ENCODE measurements at places on chromosomes 7 and 10.
A peak's percentile ranks its signal among the peaks of the same experiment; 100 is the strongest.

DNA sequence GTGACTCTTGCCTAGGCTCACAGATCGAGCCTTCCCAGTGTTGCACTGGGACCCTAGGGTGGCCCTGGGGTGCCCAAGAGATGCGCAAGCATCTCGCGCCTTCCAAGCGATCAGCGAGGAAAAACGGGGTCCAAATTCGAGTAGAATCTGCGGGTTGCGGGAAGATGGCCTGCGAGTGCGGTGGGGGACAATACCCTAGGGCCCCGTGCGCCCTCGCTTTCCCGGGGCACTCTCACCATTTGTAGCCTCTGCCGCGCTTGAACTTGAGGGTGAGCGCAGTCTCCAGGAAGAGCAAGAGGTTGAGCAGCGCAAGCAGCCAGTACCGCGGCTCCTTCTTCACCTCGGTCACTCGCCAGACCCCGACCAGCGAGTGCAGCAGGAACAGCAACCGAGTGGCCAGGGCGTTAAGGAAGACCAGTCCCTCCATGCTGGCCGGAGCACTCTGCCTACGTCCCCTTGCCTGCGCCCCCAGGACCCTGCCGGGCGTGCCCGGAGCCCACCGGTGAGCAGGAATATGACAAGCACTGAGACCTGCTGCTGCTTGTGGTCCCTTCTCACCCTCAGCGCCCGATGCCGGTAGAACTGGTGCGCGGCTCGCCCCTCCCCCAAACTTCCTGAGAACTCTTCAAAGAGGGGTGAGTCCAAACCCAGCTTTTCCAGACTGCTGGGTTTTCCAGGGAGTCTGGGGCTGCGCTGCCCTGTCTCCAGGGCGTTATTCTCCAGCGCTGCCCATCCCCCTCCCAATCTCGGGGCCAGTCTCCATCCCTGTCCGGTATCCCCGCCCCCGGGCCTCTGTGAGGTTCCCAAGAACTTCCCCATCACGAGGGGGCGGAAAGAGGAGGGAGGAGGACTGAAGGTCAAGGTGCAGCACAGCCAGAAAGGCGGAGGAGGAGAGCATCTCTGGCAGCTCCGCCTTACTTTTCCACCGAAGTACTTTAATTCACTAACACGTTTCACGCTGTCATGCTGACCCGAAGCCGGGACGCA, at the start of gene TMEM26:
Gene TMEM26 (minus strand): TSS at position 727 of the 987 bp plus-strand sequence. CDS start 300 bp downstream, at position 427.
- no peak for DNase-seq

- peak; percentile 56 for DNase-seq
Observed at GRCh38 chr7:155003092-155003375, at the start of gene PAXIP1. PAXIP1 (minus strand) TSS chr7:155003124; CDS start chr7:155002929, 195 bp downstream.

DNA sequence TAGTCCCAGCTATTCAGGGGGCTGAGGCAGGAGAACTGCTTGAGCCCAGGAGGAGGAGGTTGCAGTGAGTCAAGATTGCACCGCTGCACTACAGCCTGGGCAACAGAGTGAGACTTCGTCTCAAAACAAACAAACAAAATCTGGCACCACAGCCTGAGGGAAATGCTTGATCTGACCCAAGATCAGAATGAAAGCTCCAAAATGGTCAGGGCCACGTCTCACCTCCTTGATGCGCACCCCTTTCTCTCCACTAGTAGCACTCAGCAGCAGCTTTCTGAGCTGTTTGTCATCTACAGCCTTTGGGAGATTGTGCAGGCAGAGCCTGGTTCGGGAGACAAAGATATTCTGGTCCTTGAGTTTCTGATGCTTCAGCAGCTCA, 22.7 kb downstream of the RBM28 start:
- DNase-seq: no peak

- DNase-seq: no peak
Observed at GRCh38 chr10:130810856-130811255, 500.7 kb downstream of the TCERG1L start.

DNA sequence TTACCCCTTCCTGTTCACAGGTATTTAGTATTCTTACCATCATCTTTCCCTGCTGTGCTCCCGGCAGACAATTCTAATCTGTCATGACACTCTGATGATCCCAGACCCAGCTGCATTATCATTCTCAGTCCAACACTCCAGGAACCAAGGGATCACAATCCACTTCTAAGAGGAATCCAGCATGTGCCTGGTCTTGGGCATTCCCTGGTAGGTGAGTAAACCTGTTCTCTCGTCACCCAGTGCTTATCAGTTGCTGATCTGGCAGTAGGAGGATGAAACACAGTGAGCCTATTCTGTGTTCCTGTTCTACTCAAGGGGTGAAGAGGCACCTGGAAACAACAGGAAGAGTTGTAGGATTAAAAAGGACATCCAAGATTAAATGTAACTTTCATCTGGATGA, 1.3 kb upstream of the DMBT1 start:
- DNase-seq: no peak

- DNase-seq: no peak
Observed at GRCh38 chr7:38123494-38123893, 54.6 kb upstream of the STARD3NL start.

DNA sequence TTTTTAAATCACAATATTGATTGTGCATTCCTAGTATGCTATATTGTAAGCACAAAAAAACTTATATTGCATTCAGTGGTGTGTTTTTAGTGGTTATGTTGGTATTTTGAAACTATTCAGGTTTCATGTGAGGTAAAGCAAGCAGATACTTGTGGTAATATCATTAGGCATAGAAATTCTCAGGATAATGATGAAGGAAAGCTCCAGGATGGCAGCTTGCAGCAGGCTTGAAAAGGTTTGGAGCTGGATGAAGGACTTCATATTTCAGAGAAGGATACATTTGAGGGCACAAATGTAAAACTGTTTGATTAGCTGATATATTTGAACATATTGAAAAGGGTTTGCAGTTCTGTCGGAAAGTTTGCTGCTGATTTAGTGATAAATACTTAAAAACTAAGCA, 17.5 kb downstream of the TRIM24 start:
- DNase-seq: no peak

- DNase-seq: no peak
Observed at GRCh38 chr7:26723129-26723528, 141.3 kb downstream of the SKAP2 start.

All from activated T-cell treated with anti-CD3 and anti-CD28 coated beads, Interleukin-2, amount 50 U/mL, for 4 hours (primary cell).